Ascending aorta (tissue), 2 donors: ENCODE measurements at places on chromosomes 1 and 21.

DNA sequence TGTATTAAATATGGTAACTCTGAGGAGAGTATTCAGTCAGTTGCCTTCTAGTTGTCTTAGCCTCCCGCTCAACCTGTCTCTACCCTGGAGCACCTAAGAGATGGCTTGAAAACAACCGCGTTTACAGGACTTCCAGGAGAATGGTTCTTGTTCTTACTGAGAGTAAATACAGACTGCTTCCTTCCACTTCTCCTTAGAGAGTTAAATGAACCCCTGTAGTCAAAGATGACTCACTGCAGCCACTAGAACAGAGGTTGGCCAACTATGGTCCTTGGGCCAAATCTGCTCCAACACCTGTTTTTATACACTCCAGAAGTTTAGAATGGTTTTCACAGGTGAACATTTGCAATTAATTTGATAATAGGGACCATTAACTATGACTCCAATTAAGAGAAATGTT, 60.1 kb upstream of the ASB17 start:
- DNase-seq, result no peak

- DNase-seq, result no peak
These were observed 116.3 kb upstream of the CACYBP start for GRCh38 chr1:174883409-174883808.

DNA sequence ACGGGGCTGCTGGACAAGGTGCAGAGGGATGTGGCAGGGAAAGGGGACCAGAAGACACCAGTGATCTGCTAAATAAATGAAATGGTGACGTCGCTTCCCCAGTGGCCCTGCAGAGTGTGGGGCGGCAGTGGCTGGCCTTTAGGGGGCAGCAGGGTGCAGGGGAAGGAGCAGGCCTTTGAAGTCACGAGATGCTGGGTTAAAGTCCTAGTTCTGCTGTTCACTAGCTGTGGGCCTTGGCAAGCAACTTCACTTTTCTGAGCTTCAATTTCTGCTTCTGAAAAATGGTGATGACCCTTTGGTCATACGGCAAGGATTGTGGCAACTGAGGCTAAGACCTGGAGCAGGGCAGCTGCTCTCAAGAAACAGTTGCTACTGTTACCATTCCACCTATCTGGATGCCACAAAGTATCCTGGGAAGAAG, 9.2 kb upstream of the GALE start:
- no peak for DNase-seq

DNA sequence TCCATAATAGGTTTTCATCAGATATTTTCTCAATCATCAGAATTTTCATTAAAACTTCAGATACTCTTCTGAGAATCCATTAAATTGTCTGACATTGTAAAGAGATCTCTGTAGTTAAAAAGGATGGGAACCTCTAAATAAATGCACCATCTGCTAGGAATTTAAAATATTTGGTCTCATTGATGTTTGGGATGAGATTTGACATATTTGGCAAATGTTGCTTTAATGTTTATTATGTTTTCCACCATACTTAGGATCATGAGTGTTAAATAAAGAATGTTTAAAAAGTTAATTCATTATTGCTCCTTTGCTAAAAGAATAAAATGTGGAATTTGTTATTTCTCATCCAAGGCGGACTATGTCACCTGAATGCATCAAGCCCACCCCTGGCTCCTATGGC, 85.5 kb upstream of the VANGL1 start:
- no peak for DNase-seq

DNA sequence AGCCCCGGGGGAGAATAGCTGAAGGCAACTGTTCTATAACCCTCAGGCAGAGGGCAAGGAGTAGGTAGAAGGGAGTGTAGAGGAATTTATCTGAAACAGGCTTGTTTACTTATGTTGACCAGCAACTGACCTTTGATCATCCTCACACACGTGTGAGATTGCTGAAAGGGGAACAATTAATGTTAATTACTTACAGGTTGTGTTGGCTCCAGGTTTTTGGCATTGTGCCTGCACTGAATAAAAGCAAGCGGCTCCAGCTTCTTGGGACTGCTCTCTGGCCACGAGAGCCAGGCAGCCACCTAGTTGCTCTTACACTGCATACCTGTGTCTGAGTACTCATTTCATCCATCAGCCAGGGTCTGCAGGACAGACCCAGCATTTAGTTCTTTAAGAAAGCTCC, 41.3 kb upstream of the ARHGEF10L start:
- DNase-seq, result no peak

GRCh38 chr1:37949524-37950152, 2.8 kb upstream of the INPP5B start:
- no peak for DNase-seq

- DNase-seq, result no peak
These were observed 399.9 kb upstream of the RUNX1 start for GRCh38 chr21:35448876-35449599.

GRCh38 chr1:15669864-15670263, 14.3 kb upstream of the PLEKHM2 start:
- no peak for DNase-seq
